ENCODE measurements at places on chromosomes 7 and 10.

- DNase-seq: no peak
Measured at GRCh38 chr10:110865809-110866482, 5.8 kb upstream of the PDCD4 start.

GRCh38 chr7:54705436-54705835 lies 53.6 kb downstream of the SEC61G start:
- DNase-seq: no peak

- peak; percentile 11 for DNase-seq
Measured at GRCh38 chr10:118754229-118754555, 578 bp downstream of the CACUL1 start.

DNA sequence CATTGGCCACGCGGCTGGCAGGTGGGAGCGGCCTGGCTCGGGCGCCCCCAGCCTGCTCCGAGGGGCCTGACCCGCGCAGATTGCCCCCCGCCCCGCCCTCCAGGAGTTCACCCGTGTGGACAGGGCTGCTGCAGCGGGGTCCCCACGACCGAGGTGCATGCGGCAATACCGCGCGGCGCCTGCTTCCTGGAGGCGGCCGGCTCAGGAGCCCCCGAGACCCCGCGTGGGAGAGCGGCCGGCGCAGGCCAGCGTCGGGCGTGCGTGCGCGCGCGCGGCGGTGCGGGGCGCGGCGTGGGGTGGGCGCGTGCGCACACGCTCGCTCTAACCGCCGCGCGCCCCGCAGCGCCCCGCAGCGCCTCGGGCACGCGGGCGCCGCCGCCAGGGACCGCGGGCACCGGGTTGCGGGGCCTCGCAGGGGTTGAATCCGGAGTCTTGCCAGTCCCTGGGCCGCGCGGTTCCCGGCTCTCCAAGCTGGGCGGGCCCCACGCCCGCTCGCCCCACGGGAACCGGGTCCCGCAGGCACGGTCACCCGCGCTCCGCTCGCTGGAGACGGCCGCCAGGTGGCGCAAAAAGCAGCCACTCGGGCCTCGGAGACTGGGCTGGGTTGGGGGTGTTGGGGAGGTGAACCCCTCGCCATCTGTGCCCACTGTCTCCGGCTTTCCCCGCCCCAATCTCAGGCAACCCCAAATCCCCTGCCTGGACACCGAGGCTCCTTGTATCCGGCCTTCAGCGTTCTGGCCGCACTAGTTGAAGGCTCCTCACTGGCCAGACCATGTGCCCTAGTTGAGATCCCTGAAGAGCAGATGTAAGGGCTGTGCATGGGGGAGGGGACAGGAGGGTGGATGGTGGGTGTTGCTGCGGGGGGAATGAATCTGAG lies 1.3 kb upstream of the ACHE start:
- no peak for DNase-seq

DNA sequence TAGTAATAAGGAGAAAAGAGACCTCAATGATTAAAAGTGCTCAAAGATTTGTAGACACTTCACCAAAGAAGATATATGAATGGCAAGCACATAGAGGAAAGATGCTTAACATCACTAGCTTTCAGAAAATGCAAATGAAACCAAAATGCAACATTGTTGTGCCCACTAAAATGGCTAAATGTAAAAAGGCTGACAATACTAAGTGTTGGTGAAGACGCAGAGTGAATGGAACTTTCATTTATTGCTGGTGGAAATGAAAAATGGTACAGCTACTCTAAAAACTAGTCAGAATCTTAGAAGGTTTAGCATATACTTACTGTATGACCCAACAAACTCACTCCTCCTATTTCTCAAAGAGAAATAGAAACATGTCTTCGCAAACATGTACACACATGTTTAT lies 212.9 kb upstream of the PITRM1 start:
- no peak for DNase-seq

DNA sequence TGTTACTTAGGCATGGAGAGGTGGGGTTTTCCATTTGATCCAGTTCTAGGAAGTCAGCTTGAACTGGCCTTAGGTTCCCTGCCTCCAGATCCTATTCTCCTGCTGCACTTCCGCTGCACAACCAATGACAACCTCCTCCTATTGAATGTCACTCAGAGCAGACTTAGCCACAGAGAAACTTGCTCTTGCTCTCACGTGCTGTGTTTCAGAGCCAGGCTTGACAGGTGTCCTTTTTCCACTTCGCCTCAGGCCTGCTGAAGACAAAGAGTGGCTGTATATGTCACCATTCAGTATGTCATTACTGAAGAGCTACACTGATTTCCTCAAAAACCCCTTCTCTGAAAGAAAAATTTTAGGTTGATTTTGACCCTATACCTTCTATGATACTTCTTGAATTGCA lies 115.4 kb upstream of the ETV1 start:
- DNase-seq: no peak

GRCh38 chr7:129829737-129830631 lies 122.8 kb downstream of the UBE2H start:
- no peak for DNase-seq

- DNase-seq: no peak
Measured at GRCh38 chr10:31464552-31464951, 145.5 kb downstream of the ZEB1 start.

GRCh38 chr10:85224366-85224940 lies 896.1 kb downstream of the CCSER2 start:
- no peak for DNase-seq

DNA sequence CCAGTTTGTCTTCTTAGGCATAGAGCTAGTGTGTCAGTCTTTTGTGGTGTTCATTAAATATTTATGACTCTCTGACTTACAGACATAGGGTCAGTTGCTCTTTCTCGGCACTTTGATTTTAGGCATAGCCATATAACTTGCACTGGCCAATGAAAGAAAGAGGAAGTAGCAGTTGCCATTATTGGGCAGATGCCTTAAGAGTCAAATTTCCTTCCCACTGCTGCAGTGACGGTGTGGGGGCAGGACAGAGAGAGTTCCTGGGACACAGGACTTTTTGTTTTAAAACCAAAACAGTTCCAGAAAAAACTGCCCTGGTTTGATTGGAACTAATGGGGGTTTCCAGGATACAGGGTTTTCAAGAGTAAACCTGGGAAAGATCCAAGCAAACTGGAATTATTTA lies 60.2 kb upstream of the PHF14 start:
- DNase-seq: no peak

DNA sequence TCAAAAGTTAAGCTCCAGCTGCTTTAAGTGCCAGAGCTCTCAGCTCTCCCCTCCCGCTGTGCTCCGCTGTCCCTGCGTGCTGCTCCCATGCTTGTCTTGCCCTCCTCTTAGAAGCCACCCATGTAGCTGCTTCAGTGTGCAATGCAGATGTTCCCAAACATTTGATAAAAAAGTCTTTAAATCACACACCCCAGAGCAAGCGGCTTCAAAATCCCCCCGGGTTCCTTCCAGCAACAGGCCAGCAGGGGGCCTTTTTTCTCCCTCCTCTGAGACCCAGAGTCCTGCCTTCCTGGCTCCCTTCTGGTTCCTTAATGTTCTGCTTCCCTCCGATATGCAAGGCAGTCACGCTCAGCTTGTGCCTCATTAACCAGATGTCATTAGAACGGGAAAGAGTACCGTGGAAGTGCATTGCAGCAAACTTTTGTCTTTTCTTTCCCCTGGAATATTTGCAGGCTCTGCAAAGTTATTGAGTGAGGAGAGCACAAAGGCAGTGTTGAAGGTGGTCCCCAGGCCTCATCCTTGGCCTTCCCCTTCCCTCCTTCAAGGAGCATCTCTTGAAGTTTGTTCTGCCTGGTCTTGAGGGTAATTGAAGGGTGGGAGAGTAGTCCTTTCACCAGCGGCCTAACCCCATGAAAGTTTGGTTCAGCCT lies 25.5 kb downstream of the LDB3 start:
- DNase-seq: no peak

DNA sequence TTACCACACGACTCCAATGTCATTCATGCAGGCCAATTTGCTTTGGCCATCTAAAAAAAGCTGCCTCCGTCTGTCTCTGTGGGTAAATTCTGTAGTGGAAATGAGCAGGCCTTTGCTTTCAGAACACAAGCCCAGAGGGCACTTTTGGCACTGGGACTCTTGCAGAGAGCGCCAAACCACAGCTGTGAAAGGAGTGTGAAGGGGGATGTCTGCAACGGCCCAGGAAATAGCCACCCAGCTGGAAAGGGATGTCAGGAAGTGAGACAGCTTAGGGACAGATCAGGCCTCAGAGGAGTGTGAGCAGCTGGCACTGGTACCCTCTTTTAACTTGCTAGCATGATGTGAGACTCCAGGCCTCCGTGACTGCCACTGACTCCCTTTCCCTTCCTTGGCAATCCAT lies 152.4 kb downstream of the DKK1 start:
- DNase-seq: no peak

DNA sequence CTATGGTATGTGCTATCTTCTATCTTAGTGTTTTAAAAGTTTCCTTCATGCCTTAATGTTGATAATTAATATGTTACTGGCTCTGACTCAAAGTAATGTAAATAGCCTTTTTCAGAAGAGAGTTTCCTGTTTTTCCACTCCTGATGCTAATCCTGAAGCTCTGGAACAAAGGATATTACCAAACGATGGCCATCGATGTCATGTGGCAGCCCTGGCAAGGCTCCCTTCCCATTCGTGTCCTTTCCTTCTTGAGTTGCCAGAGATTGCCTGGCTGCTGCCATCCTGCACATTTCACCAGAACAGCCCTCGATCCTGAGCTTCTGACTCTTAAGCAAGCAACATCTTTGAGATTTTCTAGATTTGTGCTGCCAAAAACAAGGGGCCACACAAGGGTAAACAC lies 46.0 kb downstream of the RNF133 start:
- DNase-seq: no peak

GRCh38 chr10:95406651-95407280 lies 116.0 kb upstream of the PDLIM1 start:
- DNase-seq: no peak

- no peak for DNase-seq
Measured at GRCh38 chr10:34762603-34763299, 52.3 kb downstream of the PARD3 start.

DNA sequence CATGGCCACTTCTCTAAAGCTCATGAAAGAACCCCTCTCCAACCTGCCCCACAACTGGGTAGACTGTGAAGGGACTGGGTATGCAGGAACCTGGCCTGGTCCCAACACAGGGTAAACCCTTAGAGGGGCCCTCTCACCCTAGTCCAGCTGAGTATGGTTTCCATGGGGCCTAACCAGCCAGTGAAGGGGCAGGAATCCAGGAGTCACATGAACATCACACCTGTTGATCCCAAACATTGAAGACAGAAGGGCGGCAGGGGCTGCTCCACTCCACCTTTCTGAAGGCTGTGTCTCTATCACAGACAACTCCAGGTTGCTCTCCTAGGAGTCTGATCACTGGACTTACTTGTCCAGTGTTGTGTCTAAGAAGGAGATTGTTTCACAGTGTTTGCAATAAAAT lies 30.8 kb downstream of the GRID1 start:
- DNase-seq: no peak

DNA sequence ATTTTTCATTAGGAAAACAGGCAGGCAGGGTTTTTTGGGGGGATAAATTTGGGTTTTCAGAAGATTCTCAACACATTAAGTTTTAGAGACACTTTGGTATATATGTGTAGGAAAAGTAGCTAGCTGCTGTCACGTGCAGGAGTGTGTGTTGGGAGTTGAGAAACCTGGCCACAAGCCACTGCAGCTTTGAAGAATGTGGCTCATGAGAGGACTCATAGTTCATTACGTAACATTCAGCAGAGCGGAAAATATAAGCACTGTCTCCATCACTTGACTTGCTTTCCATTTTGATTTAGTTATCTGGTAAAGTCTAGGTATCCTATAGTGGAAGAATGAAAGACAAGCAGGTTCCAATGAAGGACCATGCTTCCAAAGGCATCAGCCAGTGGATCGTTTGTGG lies 31.2 kb downstream of the SMNDC1 start:
- DNase-seq: no peak

GRCh38 chr7:8702807-8703206 lies 269.4 kb downstream of the NXPH1 start:
- no peak for DNase-seq

GRCh38 chr7:120168066-120168465 lies 104.9 kb upstream of the KCND2 start:
- DNase-seq: no peak

DNA sequence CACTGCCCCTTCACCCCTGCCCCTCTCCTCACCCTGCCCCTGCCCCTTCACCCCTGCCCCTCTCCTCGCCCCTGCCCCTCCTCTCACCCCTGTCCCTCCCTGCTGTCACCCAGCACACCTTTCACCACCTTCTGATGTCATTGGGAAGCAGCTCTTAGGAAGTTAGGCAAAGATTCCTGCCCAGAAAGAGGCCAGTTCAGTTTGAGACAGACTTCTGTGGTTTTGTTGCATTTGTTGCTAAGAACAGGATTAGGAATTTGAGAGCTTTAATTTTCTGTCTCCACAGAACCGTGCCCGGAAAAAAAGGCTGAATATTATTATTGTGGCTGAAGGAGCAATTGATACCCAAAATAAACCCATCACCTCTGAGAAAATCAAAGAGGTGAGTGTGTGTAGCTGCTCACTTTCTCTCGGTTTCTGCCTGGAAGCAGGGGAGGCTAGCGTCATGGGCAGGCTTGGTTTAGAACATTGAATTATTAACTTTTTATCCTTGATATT lies 39.6 kb downstream of the PFKP start:
- DNase-seq: no peak

DNA sequence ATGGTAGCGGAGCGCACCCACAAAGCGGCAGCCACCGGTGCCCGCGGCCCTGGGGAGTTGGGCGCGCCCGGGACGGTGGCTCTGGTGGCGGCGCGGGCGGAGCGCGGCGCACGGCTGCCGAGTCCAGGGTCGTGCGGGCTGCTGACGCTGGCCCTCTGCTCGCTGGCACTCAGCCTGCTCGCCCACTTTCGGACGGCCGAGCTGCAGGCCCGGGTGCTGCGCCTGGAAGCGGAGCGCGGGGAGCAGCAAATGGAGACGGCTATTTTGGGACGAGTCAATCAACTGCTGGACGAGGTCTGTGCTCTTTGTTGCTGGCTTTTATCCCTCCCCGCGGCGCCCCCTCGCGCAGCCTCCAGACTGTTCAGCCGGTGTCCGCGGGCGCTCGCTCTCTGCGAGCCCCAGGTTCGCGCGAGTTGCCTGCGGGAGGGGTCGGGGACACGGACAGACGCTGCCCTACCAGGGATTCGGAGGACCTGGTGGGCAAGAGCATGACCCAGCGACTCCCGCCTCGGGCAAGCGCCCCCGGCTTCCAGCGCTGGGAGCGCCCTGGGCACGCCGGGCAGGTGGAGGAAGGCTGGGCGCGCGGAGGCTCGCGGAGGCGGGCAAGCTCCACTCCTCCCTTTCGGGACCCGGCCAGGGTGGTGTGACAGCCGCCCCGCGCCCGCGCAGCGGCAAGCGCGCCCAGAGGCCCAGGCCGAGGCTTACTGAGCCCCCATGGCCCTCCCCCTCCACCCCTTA lies 887 bp downstream of the COL13A1 start:
- no peak for DNase-seq

GRCh38 chr10:106396192-106396591 lies 768.3 kb downstream of the SORCS1 start:
- DNase-seq: no peak
